Fibroblast of the aortic adventitia (primary cell): ENCODE measurements at places on chromosomes 16 and 17. TPM values are rescaled to one million over a fixed set of nuclear protein-coding genes. Genes with fewer than 3 reads are reported as not detected.

- DNase-seq, result no peak
Measured at GRCh38 chr16:79982361-79982760, 381.8 kb upstream of the MAF start.

GRCh38 chr17:4483012-4483840, 15.5 kb upstream of the SPNS2 start:
- DNase-seq, result no peak

DNA sequence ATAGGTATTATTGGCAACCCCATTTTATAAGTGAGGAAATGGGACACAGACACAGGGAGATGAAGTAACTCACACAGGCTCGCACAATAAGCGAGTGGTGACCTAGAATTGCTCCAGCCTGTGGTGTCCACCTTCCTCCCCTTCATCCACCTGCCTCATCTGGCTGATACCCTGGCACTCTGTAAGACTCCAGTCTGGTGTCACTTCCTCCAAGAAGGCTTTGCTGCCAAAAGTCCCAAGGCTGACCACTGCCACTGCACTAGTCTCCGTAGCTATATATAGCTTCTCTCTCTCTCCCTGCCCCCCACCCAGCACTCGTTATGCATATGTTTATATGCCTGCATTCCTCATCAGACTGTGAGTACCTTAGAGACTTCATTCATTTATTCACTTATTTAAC, 66.1 kb upstream of the SREBF1 start:
- DNase-seq, result no peak

- DNase-seq, result no peak
Measured at GRCh38 chr17:8475781-8476180, 40.1 kb downstream of the NDEL1 start.

DNA sequence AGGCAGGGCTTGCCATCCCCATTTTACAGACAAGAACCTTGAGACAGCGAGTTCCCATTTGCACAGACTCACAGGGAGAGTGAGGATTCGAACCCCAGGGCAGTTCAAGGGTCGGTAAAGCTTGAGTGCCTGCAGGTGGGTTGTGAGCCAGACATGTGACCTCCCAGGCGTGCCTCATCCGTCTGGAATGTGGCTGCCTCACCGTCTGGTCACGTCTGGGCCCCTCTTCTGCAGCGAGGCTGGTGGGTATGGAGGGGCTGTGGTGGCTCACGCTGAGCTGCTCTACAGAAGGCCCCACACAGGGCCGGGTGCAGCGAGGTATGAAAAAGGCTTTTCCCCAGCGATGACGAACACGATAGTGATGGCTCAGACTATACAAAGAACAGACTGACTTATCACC, 35.8 kb upstream of the LHX1 start:
- peak; percentile 30 for DNase-seq

DNA sequence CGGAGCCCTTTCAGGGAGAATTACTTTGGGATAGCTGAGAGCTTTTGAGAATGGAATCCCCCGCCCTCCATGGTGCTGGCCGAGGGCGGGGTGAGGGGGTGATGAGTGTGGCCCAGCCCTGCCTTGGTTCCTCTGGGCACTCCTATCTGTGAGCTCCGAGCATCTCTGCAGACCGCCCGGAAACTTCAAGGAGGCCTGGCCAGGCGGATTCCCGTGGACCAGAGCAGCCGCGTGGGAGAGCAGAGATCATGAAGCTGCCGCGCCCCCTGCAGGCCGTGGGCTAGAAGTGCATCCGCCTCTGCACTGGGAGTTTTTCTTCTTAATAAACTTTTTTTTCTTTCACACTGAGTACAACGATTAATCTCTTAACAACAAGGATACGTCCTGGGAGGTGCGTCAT, 392.9 kb upstream of the EEF2KMT start:
- no peak for DNase-seq

GRCh38 chr16:82011199-82011641, at the start of gene SDR42E1:
Gene SDR42E1, minus strand, starts transcription at chr16:82011470. Its CDS starts 10,612 bp downstream, at chr16:82000858.
- no peak for DNase-seq

DNA sequence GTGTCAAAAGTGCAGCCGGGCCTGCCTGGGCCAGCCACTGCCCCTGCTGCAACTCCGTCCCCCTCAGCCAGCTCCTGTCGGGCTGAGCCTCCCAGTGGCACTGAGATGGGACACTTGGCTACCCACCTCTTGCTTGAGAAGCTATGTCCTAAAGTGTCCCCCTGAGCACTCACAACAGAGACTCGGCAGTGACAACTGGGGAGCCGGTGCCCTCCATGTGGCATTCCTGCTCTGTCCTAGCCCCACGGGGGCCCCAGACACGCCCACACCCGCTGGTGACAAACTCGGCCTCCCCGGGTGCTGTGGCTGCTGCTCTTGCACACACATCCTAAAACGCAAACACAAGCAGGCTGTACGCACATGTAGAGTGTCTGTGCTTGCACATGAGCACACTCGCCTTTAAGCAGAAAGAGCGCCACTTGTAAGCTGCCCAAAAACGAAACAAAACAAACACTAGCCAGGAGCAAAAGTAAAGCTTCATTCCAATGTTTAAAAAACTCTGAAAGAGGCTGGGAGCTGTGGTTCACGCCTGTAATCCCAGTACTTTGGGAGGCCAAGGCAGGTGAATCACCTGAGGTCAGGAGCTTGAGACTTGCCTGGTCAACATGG, 253.9 kb downstream of the RBFOX3 start:
- DNase-seq, result no peak

DOC2A gene
- total RNA-seq, result not detected in 2 replicates

KNOP1 gene
- total RNA-seq, result 12.7 and 63.0 TPM in 2 replicates
